Cerebellar nuclear complex (tissue), 1 donor: ENCODE measurements at places on chromosomes 1 and 21.

GRCh38 chr1:178344513-178345091 is 152.2 kb downstream of the CLEC20A start:
- DNase-seq: no peak

DNA sequence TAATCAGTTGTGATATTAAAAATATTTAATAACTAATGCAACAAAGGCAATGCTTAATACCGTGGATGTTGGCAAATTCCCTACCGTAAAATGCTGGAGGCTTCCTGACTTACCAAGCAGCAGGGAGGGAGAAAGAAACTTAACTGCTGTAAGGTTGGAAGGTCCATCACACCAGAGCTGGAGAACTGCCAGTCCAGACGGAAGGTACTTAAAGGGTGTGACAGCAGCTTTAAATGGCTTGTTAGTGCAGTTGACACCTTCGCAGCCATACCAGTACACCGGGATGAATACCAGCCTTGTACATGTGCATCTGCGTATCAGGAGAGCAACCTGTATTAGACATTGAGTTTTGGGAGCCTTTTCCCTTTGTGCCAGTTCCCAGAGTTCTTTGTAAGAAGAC is 269.5 kb upstream of the NCAM2 start:
- DNase-seq: no peak

DNA sequence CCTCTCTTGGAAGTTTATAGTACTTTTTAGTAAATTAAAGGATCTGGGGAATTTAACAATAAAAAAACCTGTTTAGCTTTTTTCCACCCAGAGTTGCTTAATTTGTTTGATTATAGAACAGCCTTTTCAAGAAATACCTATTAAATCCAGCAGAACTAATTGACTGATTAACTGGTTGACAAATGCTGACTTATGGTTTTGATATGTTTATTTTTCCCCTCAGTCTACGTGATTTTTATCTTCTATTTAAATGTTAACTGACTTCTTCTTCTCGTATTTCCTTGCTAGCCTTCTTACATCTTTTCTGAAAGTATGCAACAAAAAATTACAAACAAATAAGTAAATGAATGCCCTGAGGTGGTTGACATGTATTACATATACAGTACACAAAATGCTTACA is 302.9 kb upstream of the SPAG17 start:
- DNase-seq: no peak

DNA sequence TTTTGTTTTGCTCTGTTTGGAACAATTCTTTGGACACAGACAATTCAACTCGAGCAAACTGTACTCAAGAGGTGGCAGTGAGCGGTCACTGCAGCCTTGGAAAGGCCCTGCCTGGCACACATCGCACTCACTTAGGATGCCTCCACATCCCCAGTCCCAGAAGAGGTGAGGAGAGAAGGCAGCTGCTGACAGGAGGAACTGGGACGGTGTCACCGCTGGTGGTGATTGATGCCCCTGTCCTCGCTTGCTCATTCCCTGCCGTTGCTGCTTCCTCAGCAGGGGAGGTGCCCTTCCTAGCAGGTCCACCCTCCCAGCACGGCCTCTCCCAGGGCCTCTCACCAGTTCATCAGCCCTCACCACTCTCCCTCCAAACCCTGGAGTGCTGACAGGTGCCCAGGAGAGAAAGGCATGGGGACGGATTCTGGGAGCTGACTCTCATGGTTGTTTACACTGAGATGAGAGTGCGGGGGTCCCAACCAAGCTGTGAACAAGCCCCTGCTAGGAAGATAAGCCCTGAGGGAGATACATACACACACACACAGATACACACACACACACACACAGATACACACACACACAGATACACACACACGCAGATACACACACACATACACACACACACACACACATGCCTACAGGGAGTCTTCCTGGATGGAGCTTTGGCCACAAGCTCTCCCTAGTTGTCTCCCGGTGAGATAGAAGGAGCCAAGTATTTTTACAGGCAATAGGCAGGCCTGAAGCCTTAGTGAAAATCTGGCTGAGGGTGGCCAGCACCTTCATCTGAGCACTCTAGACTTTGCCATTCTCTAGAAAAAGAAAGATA is 101.1 kb downstream of the CDC7 start:
- no peak for DNase-seq

DNA sequence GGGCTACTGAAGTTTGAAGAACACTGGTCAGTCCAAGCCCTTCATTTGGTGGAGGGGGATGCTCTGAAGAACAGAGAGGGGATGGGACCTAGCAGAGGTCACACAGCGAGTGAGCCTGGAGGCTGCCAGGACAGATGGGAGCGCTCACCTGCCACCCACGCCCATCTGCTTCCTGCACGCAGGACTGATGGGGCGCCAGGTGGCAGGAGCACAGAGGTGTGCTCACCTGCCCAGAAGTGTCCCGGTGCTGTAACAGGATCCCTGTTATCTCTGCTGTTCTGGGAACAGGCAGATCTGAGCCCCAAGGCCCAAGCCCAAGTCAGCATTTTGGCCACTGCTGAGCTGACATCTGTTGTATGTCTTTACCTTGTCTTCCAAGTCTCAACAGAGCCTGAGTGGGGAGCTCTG is 40.5 kb downstream of the EPHB2 start:
- DNase-seq: no peak

DNA sequence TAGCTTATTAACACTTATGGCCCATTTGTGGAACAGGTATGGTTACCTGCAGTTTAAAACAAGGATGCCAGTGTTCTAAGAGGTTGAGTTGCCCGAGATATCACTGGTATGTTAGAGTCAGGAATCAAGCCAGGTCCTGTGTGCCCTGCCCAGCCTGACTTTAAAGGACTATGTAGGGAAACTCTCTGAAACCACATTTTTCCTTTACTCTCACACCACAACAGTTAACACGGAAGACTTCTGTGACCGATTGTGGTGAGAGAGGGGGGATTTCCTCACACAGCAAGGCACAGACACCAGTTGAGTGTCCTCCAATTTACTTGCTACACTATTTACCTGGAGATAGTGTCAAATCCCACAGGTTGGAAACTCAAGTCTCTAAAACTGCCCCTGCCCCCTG is 47.8 kb downstream of the UCK2 start:
- DNase-seq: no peak

DNA sequence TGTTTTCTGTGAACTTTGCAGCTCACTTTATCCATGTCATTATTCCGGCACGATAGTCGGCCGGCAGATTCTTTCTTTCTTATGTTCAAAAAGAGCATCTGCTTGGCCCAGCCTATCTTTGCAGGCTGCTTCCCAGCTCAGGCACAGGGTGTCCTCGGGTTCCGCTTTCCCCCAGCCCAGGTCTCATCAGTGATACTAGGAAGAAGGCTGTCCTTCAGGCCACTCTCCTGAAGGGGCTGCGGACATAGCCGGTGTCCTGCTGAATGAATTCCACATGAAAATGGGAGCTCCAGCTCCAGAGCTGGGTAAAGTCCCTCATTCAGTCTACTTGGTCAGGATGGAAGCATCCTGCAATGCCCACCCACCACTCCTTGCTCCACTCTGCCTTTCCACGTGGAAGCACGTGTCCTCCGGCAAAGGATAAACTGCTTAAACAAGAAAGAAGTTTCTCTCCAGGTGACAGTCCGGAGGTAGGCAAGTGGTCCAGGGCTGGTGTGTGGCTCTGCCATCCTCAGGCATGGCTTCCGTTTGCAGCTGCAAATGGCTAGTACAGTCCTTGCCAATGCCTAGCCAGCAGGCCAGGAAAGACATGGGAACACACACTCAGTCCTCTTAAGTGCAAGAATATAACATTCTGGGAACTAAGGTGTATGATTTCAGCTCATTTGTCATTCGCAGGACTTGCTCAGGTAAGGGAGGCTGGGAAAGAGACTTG is 161.0 kb downstream of the TRIM33 start:
- DNase-seq: no peak

- no peak for DNase-seq
These were observed 11.7 kb upstream of the CD55 start for GRCh38 chr1:207309745-207310273.

DNA sequence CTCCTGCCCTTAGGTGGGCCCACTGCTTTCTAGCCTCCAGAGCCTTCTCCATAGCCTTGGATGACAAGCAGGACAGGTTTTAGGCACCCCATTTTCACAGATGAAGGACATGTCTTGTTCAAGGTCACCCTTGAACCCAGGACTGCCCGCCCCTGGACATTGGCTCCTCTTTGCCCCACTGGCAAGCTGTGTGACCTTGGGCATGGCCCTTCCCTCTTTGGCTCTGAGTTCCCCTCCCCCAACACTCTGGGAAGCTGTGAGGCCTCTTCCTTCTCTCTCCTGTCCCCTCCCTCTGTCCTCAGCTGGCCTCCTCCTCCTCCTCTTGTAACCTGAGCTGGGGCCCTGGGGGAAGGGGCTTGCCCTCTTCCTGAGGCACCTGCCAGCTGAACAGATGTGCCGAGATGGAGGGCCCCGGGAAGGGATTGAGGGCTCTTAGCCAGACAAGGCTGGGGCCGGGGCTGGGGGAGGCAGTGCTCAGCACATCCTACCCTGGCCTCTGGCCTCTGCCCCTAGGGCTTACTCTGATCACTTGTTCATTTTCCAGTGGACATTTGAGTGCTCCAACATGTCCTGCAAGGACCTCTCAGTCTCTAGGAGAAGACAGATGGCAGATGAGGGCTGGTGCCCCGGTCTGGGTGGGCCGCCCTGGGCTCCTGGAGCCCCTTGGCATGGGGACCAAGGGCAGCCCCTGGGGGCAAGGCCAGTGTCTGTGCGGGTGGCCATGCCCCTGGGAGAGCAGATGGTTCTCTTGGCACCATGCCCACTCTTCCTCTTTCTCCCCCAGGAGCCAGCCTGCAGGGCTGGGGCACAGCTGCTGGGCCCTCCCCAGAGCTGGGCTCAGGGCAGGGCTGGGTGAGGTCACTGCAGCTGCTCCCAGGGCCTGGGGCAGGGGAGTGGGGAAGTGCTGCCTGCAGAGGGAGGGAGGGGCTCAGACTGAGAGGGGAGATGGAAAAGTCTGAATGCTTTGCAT is 10.7 kb downstream of the FOXO6 start:
- no peak for DNase-seq

- no peak for DNase-seq
These were observed 4.8 kb upstream of the MRPS21 start for GRCh38 chr1:150288822-150289221.

DNA sequence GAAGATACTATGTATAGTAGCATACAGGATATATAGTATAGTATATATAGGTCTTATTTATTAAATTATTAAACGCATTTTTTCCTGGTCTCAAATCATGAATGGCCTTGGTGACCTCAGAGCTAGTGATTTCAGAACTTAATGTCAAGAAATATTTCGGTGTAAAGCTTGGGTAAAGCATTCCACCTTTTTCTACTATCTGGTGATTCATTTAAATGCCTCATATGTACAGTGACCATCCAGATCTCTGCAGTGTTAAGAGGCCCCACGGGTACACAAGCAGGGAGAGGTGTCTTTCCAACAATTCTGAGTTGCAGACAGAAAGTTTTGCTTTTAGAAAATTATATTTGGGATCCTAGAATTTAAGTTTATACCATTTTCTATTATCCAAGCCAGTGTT is 626.5 kb downstream of the PTPRC start:
- DNase-seq: no peak

DNA sequence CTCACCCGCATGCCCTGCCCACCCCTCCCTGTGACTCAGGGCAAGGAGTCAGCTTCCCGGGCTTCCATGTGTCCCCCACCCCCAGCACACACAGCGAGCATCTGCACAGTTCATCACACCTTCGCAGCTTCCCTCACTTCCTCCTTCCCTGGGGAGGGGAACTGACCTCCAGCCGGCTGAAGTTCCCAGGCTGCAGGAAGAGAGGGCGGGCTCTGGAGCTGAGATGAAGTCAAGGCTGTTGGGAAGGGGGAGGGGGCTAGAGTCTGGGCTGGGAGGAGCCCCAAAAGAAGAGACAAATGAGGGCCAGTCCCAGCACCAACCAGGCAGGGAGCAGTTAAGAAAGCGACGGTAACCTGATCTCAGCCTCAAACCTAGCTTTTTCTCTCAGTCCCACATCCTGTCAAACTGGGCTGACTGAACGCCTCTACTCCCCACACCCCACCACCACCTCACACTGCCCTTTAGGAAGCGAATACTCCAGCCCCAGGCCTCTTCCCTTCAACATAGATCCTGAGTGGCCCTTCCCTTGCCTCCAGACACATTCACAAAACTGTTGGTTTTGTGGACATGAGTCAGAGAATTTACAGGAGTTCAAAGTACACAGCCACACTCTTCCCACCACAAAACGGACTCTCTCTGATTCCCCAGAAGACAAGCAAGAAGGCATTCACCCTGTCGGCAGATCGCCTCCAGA is 1.8 kb downstream of the RHOC start:
- DNase-seq: no peak

GRCh38 chr1:225845571-225846259 is 35.8 kb downstream of the EPHX1 start:
- DNase-seq: no peak

- no peak for DNase-seq
These were observed 88.5 kb downstream of the SLC44A5 start for GRCh38 chr1:75522389-75522788.

DNA sequence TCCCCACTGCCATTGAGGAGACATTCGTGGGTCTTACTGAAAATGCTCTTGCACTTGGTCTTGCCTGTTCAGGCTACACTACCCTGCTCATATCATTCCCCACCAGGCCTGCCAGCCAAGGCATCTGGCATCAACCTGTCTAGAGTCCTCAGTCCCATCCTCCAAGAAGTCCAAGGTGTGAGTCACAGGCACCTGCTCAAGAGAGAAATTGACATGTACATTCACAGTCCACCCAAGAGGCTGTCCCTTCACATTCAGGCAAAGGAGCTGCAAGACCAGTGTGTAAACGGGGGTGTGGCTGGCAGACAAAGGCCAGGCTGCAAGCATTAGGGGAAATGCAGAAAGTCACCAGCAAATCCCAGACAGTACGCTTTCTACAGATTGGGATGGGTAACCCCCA is 13.1 kb upstream of the PLA2G2C start:
- no peak for DNase-seq

GRCh38 chr1:14189381-14189780 is 409.1 kb upstream of the KAZN start:
- no peak for DNase-seq

DNA sequence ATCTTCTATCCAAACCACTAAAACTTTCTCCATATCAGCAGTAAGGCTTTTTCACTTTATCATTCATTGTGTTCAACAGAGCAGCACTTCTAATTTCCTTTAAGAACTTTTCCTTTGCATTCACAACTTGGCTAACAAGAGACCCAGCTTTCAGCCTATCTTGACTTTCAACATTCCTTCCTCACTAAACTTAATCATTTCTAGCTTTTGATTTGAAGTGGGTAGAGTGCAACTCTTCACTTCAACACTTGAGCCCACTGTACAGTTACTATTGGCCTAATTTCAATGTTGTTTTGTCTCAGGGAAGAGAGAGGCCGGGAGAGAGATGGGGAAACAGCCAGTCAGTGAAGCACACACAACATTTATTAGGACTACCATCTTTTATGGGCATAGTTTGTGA is 2.0 kb downstream of the UBE2G2 start:
- DNase-seq: no peak

DNA sequence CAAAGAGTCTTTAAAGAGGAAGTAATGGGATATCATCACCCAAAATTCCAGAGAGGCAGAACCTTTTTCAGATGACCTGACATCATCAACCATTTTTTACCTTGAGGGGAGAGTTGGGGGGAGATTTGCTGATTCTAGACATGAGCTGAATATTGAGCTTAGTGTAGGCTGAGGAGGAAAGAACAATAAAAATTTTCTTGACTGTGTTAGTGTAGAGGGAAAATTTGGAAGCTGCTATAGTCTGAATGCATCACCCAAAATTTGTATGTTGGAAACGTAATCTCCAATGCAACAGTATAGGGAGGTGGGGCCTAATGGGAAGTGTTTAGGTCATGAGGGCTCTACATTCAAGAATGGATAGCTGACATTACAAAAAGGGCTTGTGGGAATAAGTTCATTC is 17.8 kb upstream of the CD84 start:
- no peak for DNase-seq
